Left ventricle myocardium superior (tissue), 1 donor: ENCODE measurements at places on chromosomes 16 and 17. TPM values are rescaled to one million over a fixed set of nuclear protein-coding genes. Genes with fewer than 3 reads are reported as not detected.

DNA sequence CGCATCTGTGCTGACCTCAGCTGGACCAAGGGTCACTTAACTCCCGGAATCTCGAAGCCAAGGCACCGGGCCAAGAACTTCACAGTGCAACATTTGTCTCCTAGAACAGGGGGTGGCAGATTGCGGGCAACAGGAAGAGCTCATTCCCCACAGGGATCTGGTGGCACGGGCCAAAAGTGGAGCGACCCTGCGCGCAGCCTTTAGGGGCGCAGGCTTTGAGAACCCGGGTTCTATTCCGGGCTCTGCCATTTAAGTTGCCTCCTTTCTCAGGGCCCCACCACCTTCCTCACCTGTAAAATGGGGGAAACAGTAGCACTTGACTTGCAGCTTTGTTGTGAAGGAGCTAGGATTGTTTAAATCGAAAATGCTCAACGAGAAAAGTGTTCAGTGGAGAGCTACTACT is 651 bp downstream of the SHMT1 start:
- peak; percentile 81 for DNase-seq

DNA sequence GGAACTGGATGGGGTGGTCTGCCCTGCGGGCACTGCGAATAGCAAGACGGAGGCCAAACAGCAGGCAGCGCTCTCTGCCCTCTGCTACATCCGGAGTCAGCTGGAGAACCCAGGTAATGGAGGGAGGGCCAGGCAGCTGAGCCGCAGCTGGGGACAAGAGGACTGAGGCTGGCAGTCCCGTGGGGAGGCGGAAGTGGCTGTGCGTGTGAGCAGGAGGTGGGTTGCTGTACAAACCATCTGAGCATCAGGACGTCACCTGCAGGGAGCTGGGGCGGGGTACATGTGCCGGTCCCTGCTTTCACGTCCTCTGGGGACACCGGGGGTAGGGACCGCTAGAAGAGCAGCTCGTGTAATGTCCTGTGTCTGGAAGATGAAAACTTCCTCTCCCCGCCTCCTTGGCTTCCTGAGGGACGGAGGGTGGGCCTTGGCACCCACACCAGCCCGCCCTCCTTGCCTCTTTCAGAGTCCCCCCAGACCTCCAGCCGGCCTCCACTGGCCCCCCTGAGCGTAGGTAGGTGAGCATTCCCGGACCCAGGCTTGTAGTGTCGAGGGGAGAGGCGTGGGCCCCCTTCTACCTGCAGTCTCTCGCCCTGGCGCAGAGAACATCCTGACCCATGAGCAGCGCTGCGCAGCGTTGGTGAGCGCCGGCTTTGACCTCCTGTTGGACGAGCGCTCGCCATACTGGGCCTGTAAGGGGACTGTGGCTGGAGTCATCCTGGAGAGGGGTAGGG is 3.7 kb downstream of the ADAD2 start:
- no peak for DNase-seq

DNA sequence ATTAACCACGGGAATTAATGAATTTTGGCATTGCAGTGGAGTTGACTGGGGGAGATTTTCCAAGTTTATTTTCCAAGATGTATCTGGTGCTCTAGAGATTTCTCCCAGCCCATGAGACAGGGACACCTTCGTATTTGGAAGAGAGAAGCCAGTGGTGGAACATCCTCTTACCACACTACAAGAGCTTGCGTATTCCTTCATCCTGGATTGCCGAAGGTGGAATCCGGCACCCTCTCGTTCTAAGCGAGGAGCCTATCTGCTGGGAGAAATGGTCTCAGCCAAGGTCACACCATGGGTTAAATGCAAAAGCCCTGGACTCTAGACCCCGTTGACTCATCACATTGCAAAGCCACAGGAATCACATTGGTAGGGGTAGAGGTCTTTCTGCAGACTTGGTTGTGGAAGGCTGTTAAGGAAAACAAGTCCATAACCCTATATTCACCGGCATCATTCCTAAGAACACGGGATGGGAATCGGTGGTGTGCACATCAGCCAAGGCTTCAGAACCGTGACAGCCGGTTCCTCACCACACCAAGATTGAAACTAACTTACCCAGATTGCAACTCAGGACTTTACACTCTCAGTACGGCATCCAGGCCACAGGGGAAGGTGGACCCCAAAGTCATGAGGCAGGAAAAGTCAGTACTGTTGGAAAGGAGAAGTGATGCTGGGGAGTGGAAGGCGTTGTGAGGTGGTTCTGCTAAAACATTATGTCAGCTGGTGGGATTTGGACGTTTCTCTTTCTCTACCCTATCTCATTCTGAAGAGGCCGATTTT is 259.8 kb downstream of the CPPED1 start:
- no peak for DNase-seq

DNA sequence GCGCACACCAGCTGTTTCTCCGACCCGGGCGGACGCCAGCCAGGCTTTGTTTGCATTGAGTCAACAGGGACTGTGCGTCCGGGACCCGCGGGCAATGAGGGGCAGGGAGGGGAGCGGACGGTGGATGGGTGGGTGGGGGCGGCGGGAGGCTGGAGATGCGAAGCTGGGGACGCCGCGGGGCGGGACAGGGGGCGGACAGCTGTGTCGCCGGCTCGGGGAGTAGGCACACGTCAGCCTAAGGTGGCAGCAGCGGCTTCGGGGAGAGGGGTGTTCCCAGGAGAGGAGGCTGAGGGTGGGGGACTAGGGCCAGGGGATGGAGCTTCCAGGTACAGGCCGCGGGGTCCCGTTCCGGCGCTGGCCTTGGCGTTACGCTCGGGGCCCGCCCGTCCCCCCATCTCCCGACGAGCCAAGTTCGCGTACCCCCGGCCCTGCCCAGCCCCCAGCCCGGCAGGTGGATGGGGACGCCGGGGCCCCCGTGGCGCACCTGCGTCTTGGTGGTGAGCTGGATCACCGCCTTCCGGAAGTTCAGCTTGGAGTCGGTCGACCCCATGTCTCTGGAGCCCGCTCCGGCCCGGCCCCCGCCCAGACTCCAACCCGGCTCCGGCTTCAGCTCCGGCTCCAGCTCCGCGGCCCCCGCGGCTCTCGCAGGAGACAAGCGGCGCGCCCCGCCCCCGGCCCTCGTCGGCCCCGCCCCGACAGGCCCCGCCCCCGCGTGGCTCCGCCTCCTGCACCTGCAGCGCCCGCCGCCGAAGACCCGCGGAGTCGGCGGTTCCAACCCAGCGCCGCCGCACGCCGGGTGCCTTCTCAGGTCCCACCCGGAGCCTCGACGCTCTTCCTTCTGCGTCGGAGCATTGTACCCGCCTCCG is at the start of gene HID1:
HID1 (minus strand) TSS at position 653 of the 866 bp plus-strand sequence; CDS start at position 550, 103 bp downstream.
- DNase-seq: peak; percentile 78

GRCh38 chr16:49181791-49182518 is 99.7 kb downstream of the CBLN1 start:
- DNase-seq: no peak

DNA sequence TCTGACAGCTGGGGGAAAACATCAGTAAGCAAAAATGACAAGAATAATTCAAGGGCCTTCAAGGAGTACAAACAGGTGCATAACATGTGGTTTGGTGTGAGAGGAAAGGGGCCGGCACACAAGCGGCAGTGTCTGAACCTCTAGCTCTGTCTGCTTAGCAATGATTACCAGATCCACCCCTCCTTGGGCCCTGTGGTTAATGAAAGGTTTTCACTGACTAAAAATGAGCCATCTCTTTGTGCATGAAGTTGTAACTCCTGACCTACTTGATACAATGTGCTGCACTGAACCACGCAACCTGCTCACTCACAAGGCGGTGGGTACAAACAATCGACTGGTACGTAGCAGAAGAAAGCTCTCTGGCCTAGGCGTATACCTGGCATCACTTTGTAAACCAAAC is 15.1 kb downstream of the FAM117A start:
- no peak for DNase-seq

GRCh38 chr16:80812593-80812992 is 8.2 kb upstream of the CDYL2 start:
- DNase-seq: no peak

DNA sequence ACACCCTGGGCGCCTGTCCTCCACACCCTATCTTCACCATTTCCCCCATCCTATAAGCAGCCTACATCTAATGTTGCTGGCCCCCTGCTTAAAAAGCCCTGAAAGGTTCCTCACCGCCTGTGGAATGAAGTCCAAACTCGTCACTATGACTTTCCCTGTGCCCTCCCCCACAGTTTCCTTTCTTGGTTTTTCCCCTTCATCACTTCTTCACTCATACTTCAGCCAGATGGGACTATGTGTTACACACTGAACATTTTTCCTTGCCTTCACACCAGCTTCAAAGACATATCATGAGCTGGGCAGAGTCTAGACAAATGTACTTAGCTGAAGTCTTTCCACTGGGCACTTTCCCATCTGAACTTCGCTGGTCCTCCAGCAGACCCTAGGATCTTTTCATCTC is 1.5 kb upstream of the MARCHF10 start:
- no peak for DNase-seq

- DNase-seq: no peak
Observed at GRCh38 chr17:64264891-64265290, 1.8 kb upstream of the TEX2 start.

GRCh38 chr16:49964973-49965372 is 60.1 kb upstream of the CNEP1R1 start:
- DNase-seq: no peak

The ZNF286A gene
- total RNA-seq: 12.5 TPM

The CLEC19A gene
- not detected for total RNA-seq

The NTN1 gene
- total RNA-seq: 28.4 TPM

The PLA2G15 gene
- 33.8 TPM for total RNA-seq

The PLXDC1 gene
- 15.8 TPM for total RNA-seq

DNA sequence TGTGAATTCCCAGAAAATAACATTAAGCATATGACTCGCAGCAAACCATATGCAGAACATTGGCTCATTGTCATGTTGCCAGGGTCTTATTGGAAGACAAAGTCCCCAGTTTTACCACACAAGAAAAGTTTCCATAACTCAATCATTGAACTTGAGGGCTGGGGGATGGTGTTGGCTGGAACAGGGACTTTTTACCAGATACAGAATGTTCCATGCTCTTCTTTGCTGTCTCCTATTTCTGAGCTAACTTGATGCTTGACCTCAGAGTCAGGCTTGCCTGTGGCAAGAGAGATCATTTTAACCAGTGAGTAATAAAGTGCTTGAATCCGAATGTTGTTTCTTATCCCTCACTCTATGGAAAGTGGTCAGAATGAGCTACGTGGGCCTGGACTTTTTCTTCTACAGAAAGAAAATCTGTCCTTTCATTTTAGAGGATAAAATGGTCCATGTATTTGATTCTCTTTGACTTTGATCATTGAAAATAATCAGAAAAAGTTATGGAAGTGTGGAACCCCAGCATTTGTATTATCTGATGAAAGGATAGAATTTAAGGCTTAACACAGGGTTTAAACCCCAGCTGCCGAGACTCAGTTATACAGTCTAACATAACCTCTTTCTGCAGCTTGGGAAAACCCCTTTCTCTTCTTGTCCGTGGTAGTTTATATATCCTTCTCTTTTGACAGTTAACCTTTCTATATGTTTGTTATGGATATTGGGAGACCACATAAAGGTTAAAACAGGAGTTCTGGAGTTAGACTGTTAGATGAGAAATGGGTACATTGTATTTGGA is 67.0 kb downstream of the TUBD1 start:
- DNase-seq: no peak

DNA sequence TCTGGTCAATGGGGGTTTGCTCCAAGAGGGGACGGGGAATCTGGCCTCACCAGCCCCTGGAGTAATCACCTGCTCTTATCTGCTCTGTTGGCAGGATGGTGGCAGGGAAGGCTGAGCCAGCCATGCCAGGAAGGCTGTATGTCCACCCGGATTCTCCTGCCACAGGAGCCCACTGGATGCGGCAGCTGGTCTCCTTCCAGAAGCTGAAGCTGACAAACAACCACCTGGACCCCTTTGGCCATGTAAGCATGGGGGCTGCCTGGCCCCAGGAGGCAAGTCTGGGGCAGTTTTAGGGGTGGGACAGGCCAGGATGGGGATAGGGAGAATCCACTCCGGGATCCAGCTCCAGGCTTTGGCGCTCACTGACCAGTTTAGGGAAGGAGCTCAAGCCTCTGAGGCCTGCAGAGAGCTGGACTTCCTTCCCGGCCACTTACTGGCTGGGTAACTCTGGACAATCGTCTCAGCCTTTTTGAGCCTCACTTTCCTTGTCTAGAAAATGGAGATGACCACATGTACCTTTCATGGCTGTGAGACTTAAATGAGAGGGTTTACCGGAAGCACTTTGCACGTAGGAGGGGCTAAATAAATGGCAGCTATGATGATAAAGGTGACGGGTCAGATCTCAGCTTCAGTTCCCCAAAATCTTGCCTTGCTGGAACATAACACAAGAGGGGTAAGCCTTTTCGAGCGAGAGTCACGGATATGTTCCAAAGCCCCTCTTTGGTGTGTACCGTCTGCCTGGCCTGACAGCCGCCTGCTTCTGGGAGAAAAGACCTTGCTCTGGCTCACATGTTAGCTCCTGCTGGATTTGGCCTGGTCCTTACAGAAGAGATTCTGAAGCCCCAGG is 15.4 kb downstream of the TBX4 start:
- peak; percentile 49 for DNase-seq

The SLC5A11 gene
- total RNA-seq: not detected

DNA sequence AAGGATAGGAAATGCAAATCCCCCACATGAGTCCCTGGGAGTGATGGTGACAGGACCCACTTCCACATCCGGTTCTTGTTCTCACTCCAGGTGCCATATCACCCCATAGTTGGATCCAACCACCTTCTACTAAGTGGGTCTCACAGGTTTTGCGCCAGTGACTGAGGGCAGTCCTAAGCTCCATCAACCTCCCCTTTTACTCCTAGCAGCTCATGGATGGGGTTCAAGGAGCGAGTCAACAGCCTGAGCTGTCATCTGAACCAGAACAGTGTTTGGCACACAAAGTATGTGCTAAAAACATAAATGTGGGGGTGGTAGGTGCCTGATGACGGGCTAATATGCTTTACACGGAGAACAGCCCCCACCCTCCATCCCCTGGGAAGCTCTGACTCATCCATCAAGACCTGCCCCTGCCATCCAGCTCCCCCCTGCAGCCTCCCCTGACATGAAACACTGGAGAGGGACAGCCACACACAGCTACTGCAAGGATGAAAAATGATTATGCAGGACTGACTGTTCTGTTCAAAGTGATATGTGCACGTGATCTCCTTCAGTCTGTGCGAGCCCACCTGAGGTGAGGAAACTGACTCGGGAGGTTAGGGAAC is 143.2 kb upstream of the CDH5 start:
- DNase-seq: no peak

DNA sequence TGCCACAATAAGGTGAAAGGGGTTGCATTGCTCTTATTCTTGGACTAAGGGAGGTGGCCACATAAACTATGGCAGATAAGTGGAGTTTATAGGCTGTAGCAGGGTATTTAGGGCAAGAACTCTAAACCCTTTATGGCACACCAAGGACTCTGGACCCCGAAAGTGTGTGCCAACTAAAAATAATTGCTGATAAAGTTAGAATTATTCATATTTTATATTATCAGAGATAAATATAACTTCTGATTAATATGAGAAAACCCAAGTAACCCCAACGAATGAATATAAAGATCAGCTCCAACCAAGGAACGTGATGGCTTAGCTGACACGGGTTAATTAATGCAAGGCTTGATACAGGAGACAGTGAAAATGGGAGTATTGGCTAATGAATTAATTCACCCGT is 8.8 kb upstream of the SDR42E1 start:
- no peak for DNase-seq

- peak; percentile 79 for DNase-seq
Observed at GRCh38 chr17:59105852-59106462, 723 bp downstream of the TRIM37 start.
